ENCODE measurements at places on chromosomes 3 and 15.

DNA sequence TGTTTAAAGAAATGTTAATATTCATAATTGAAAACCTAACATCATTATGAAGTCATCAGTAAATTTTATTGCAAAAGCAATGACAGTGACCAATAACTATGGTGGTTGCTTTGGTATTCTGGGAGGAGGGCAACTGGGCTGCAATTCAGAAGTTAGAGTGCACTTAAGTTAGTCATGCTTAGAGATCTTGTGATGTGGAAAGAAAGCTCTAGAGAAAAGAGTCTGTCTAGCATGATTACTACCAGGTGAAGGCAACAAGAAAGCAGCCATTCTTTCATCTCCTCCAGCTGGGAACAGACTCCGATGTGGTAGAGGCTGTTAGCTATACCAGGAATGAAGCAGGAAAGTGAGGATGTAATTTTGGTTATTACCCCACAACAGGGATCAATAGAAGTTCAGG, 625.6 kb downstream of the SI start:
- DNase-seq: peak; percentile 39

DNA sequence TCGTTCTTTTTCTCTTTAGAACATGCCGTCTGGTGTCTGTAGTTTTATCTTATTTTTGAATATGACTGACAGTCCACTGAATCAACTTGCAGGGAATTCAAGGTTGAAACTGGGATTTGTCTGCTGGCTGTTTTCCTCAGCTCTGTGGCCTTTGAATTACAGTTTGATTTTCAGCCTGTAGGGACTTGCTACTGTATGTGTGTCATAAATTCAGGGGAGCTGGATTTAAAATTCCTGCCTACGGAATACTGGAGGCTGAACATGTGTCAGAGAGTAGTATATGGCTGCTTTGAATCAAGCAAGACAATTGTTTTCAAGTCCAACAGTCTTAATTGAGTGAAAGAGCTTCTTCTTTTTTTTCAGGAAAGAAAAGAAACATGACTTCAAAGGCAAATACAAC, 33.9 kb downstream of the RARB start:
- DNase-seq: no peak

- no peak for DNase-seq
Measured at GRCh38 chr15:55989383-55989782, 4.0 kb downstream of the NEDD4 start.

DNA sequence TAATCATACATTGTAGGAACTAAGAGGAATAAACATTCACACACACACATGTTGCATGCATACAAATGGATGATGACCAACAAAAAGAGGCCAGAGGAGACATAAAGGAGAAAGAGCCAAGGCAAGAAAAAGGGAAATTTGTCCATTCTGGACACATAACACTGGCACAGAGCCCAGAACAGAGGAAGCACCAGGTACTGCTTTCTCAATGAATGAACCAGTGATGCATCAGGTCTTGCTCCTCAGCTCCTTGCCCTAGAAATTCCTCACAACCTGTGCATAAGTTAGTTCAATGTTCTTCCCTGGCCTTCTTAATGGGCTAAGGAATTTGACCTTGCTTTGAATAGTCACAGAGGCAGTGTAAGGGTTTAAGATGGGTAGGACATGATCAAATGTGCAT, 270.3 kb downstream of the ERC2 start:
- peak; percentile 8 for DNase-seq

DNA sequence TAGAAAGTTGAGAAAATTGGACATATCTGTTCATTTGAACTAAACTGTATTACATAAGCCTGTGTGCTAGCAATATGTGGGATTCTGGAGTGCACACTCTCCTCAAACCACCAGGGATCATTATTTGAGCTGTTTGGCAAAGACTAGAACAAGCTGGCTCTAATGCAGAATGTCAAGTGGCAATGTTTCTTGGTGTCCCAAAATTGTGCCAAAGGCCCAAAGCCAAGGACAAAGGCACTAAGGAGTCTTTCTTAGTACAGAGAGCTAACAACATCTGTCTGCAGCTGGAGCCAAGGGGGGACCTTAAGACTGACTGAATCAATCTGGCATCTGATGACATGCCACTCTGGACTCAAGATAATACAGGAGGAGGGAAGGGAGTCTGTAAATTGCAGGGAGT, 76.7 kb upstream of the STRIT1 start:
- DNase-seq: peak; percentile 77

- DNase-seq: no peak
Measured at GRCh38 chr3:178996399-178996798, 75.2 kb downstream of the ZMAT3 start.

DNA sequence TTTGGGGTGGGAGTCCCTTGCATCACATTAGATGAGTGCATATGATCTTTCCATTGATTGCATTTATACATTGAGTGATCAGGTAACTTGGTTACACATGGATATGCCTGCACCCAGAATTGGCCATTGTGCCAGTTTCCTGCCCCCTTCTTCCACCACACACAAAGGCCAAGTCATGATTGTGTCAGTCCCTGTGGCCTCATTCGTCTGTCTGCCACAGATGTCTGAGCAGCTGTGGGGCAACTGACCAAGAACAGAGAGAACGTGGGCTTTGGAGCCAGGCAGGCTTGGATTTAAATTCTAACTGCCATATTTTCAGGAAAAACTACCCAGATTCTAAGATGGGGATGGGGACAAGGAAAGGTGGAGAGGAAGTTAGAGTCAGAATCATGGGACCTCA, 27.0 kb downstream of the CCNL1 start:
- no peak for DNase-seq

GRCh38 chr3:74465715-74466410, 148.6 kb downstream of the CNTN3 start:
- DNase-seq: no peak

- DNase-seq: peak; percentile 47
Measured at GRCh38 chr3:111072031-111072921, 660 bp downstream of the NECTIN3 start.

DNA sequence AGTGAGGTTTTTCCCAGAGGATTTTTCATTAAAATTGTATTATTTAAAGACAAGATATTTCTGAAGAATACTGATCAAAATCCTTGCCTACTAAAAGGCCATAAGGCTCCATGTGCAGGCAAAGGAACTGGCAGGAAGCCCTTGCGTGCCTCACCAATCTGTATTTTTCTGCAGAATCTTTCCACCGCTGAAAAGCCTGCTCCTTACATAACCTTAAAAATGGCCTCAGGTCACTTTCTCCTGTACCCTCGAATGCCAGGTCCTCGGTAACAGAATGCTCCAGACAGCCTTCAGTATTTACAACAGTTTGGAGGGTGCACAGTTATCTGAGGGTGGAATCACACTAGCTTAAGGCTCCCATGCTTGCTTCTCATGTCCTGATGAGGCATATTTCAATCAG, 3.2 kb downstream of the MORC1 start:
- no peak for DNase-seq

- DNase-seq: no peak
Measured at GRCh38 chr3:181756645-181757297, 45.0 kb downstream of the SOX2 start.

GRCh38 chr3:78154521-78155186, 1114.8 kb downstream of the ROBO2 start:
- no peak for DNase-seq

- DNase-seq: no peak
Measured at GRCh38 chr3:16477056-16477455, 36.4 kb downstream of the RFTN1 start.

DNA sequence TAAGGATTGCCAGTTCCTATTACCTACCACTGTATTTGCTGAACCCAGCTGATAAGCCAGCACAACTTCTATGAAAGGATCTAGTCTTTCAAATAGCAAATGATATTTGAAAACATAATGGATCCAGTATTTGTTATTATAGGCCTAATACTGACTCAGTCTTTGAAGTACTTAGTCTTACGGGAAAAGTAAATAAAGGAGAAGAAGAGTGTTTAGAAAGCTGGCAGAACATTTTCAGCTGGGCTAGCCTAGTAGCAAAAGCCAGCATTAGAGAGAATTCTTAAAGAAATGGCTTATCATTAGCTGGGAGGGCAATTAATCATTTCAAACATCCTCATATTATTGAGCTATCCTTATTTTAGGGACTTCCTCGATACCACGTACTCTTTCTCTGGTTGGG, 101.4 kb upstream of the GOLIM4 start:
- no peak for DNase-seq

- DNase-seq: no peak
Measured at GRCh38 chr3:41600616-41601015, 361.3 kb downstream of the ULK4 start.

DNA sequence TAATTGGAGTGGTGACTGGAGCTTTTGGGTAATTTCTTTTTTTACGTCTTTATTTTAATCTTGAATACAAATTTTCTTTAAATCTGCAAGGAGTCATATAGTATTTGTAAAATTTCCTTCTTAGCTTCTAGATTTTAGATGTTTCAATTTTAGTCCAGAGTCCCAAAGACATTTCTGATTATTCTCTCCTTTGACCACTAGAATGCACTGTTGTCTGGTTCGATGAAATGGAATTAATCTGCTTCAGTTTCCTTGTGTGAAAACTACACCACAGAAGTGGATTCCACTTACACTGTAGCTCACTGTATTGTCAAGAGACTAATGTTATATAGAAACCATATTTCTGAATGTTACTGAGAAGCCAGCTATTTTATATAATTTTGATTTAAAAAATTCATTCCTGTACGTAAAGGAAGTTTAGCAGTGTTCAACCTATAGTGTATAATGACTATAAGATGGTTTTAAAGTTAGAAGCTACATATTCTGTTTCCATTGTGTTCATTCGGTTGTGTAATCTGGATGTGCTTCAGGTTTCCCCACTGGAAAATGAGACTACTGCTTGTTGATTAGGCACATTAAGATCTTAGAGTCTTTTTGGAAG, 6.1 kb downstream of the GRAMD1C start:
- DNase-seq: no peak

- DNase-seq: no peak
Measured at GRCh38 chr3:103767635-103768034, 1332.8 kb downstream of the ZPLD1 start.

DNA sequence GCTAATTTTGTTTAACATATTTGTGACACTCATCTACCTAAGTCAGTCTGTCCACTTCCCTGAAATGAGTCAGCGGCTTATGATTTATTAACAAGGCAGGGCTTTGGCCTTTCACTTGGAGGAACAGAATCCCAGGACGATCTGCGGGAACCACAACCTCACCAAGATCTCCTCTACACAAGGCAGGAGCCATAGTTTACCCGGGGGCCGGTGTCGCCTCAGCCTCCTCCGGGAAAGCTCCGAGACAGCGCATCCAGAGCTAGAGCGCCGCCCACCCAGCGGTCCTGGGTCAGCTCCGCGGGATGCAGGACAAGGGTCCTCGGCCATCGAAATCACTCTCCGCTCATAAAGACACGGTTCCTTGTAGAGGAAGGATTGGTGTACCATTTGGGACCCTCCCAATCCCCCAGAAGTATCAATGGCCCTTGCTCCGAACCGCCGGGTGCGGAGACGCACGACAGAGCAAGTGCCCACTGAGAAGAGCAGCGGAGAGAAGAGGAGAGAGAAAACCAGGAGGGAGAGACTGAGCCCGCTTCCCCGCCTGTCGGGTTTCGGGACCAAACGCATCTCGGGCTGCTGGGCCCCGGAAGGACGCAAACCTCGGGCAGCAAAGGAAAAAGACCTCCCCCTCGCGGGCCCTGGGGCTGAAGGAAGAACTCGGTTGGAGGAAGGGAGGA, 13.1 kb upstream of the ALCAM start:
- peak; percentile 2 for DNase-seq

DNA sequence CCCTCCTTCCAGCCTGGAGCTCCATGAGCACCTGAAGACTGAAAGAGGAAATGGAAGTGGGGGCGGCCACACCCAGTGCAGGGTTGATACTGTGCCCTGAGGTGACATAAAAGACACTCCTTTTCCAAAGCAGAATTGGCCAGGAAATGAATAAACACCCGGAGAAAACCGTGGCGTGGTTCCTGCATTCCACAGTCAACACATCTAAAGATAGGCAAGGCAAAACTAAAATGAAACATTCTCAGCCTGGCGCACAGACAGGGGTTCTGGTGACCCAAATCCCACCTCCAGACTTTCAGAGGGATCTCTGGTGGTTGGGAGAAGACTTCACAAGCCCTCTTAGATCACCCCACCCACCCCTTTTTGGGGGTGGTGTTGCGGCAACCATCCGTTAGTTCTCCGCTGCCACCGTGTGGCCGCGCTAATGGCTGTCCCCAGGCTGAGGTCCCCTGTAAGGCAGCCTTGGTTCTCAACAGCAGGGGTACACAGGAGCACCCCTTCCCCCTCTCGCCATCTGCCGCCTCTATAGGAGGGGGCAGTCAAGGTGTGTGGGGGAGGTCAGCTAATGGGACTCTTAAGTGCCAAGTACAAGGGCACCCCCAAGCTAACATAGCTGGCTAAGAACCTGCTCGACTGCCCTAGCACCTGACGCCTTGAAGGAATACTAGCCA, 2.5 kb upstream of the MST1R start:
- DNase-seq: peak; percentile 52

GRCh38 chr15:90058308-90058707, 44.0 kb downstream of the IDH2 start:
- no peak for DNase-seq

DNA sequence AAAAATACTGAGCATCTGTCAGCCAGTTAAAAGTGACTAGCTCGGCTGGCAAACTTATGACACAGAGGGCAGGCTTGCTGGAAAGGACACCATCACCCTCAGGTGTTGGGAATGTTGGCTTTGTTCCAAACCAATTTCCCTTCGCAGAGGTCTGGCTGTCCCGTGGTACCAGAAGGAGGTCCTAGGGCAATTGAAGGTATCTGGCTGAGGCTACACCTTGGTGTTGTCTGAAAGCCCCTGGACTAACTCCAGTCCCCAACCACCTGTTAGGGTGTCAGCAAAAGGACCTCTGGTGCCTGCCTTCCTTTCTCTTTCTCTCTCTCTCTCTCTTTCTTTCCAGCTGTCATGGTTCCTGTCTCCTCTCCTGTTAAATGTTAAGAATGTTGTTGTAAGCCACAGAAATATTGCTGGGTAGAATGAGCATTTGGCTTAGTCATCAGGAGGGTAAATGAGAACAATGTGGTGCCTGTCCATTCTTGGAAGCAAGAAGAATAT, 12.5 kb downstream of the PRR20G start:
- DNase-seq: no peak

- DNase-seq: no peak
Measured at GRCh38 chr15:61198722-61199121, 30.4 kb downstream of the RORA start.

- DNase-seq: no peak
Measured at GRCh38 chr3:170524073-170524472, 61.8 kb downstream of the SLC7A14 start.

- DNase-seq: peak; percentile 54
Measured at GRCh38 chr3:66276705-66277274, 56.0 kb downstream of the SLC25A26 start.

DNA sequence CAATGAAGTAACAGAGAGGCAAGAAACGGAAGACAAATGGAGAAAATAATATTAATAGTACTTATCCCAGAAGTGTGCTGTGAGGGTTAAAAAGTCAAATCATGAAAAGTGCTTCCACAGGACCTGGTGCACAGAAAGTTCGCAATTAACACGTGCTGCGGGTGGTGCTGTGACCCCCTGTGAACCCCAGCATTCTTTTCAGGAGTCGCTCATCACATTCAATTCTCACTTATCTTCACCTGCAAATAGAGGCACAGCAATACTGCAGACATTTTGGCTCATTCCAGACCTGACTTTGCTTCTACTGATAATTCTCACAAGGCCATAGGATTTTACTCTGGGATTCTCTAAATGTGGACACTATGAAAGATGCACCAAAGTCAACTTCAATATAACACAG, 584.4 kb downstream of the GRM7 start:
- no peak for DNase-seq

Data from thyroid gland (tissue), 4 donors.